ENCODE measurements at places on chromosomes 4 and X. TPM values are rescaled to one million over a fixed set of nuclear protein-coding genes. Genes with fewer than 3 reads are reported as not detected.

ARMCX4 gene
- 29.8 TPM for total RNA-seq

- DNase-seq, result no peak
Measured at GRCh38 chrX:107565015-107565414, 63.3 kb upstream of the PRPS1 start.

- no peak for DNase-seq
Measured at GRCh38 chr4:137083571-137084135, 448.6 kb downstream of the PCDH18 start.

PHOX2B gene
- total RNA-seq, result not detected
